ENCODE measurements at places on chromosomes 7 and 10. TPM values are rescaled to one million over a fixed set of nuclear protein-coding genes. Genes with fewer than 3 reads are reported as not detected.
A peak's percentile ranks its signal among the peaks of the same experiment; 100 is the strongest.

CPN1 gene
- not detected for total RNA-seq

WAPL gene
- total RNA-seq = 39.9 TPM

ESYT2 gene
- total RNA-seq = 235 TPM

TEX36 gene
- total RNA-seq = not detected

DNA sequence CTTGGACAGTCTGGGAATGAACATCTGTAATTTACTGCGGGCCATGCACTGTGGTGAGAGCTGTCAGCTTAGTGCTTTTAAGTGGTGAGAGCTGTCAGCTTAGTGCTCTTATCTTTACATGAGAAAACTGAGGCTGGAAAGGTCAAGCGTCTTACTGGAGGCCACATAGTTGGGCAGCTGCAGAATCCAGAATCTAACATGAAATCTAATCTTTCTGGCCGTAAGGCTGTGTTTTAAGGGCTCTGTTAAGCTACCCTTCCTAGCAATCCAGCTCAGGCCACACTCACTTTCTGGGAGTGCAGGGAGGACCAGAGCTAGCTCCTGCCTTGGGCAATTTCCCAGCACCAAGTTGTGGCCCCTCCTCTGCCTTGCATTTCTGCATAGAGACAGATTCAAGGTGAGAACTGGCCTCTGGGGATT is 70.2 kb downstream of the SORCS3 start:
- no peaks in the 10 kb centered on the region for H3K27me3 ChIP-seq
- H3K27ac ChIP-seq = no peak overlapping the region
- peaks cover 8% of the 10 kb centered on the region for H3K4me1 ChIP-seq
- H3K4me3 ChIP-seq = no peak overlapping the region
- no peaks in the 10 kb centered on the region for H3K36me3 ChIP-seq

DNA sequence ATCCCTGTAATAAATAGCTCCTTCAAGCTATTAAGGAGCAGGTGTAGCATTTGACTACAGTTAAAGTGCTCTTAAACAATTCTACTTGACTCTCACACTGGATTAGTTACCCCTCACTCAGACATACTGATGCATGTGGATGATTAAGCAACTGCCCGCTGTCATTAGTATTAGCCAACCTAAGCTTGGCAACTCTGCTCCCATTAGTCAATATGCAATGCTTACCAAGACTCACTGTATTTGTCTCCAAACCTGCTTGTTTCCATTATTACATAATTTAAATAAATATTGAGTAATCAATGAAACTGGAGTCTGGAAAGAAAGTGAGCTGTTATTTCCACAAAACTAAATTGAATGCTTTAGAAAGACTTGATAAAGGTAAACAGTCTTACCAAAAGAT is 144.0 kb upstream of the ASAH2 start:
- no peak overlapping the region for H3K27ac ChIP-seq
- H3K36me3 ChIP-seq = no peaks in the 10 kb centered on the region
- no peaks in the 10 kb centered on the region for H3K27me3 ChIP-seq
- H3K4me3 ChIP-seq = no peak overlapping the region
- H3K4me1 ChIP-seq = peaks cover 13% of the 10 kb centered on the region

DNA sequence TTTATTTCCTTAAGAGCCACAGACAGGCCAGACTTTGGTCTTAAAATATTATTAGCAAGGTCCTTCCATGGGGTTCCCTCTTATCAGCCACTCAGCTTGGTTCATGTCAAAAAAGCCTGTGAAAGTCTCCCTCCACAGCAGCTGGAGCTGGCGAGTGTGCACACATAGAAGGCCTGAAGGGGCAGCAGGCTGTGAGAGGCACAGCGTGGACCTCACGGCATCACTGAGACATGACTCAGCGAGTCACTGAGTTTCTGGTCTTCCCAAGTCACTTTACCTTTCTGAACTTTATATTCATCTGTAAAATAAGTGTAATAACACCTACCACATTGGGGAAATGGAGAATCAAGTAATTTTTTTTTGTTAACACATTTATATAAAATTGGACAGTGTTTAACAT is 8.7 kb downstream of the TAF3 start:
- no peak overlapping the region for H3K27ac ChIP-seq
- no peaks in the 10 kb centered on the region for H3K4me1 ChIP-seq
- no peak overlapping the region for H3K4me3 ChIP-seq
- no peaks in the 10 kb centered on the region for H3K27me3 ChIP-seq
- DNase-seq = peak; percentile 68

GRCh38 chr10:102283488-102283887 is 38.2 kb downstream of the GBF1 start:
- no peak for DNase-seq
- no peaks in the 10 kb centered on the region for H3K36me3 ChIP-seq
- no peak overlapping the region for H3K4me3 ChIP-seq
- H3K27me3 ChIP-seq = no peaks in the 10 kb centered on the region
- peaks cover 24% of the 10 kb centered on the region for H3K4me1 ChIP-seq

GRCh38 chr10:3292636-3293035 is 120.1 kb upstream of the PITRM1 start:
- peak overlapping the region; percentile 31 for H3K27ac ChIP-seq
- H3K27me3 ChIP-seq = no peaks in the 10 kb centered on the region
- DNase-seq = no peak

DNA sequence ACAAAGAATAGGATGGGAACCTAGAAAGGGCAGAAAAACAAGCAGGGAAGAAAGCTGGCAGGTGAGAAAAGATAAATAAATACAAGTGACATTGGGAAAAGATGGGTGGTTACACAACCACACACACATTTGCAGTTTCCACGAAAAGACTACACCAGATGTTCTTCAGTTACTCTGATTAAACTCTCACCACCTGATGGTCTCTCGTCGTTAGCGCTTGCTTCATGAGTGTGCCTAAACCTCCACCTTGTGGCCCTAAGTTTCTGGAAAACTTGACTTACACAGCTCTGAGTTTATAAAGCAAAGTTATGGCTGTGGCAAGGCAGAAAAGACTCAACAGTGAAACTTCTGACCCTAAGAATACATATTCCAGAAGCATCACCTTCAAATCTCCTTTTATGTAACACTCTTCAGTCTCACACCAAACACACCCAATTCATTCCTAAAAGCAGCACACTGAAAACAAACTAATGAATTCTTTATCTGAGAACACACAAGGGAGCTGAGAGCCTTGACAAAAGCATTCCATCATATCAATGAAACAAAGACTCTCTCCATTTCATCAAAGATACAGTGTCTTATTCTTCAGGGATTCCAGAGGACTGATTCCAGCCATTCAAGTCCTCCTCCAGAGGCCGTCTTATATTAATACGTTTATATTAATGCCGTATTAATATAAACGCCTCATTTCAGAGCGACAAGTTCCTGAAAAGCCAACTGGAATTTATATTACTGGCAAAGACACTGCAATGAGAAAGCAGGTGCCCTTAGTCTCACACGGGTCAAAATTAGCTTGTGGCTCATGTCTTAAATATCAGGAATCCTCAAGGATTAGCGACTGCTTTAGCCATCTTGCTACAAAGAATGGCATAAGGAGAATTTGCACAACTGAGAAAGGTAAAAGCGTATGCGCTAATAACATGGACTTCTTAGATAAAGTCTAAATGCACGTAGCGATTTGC is 77.6 kb downstream of the RNF216 start:
- H3K4me3 ChIP-seq = no peak overlapping the region
- H3K27ac ChIP-seq = peak overlapping the region; percentile 91
- peaks cover 30% of the 10 kb centered on the region for H3K36me3 ChIP-seq
- H3K27me3 ChIP-seq = no peaks in the 10 kb centered on the region

DNA sequence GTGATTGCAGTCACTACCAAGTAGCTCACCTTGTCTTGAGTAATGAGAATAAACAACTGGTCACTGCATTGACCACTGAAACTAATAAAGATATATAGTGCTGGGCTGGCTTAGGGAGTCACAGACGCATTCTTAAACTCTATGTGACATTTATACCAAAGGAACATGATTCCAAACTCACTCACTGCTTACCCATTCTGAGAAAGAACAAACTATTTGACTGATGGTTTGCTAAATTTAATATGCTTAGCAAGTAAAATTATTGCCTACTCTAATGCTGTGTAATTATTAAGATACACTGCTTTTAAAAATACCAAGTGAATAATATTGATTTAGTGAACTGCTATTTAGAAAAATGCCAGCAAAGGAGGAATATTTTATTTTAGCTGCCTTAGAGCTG is 191.1 kb downstream of the LRMDA start:
- H3K27ac ChIP-seq = no peak overlapping the region
- H3K27me3 ChIP-seq = no peaks in the 10 kb centered on the region
- DNase-seq = no peak
- H3K36me3 ChIP-seq = no peaks in the 10 kb centered on the region

GRCh38 chr7:90951986-90952954 is 312.0 kb upstream of the FZD1 start:
- H3K36me3 ChIP-seq = no peaks in the 10 kb centered on the region
- no peak overlapping the region for H3K4me3 ChIP-seq
- no peak overlapping the region for H3K27ac ChIP-seq
- H3K4me1 ChIP-seq = no peaks in the 10 kb centered on the region
- no peak for DNase-seq

DNA sequence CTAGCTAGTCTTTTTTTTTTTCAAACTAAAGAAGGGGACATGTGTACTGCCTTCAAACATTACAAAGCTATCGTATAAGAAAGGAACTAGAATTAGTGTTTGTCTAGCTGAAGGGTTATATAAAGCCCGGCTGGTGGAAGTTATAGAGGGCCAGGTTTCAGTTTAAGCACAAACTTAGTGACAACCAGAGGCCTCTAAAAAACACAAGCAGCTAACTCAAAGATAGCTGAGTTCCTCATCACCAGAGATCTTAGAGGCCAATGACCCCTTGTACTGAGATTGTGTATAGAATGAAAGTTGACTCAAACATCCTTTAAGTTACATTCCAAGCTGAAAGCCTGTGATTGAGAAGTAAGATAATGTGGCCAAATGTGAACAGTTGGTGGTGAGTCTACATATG is 28.1 kb upstream of the SGMS1 start:
- DNase-seq = peak; percentile 17
- no peak overlapping the region for H3K27ac ChIP-seq
- H3K4me3 ChIP-seq = no peak overlapping the region
- H3K36me3 ChIP-seq = no peaks in the 10 kb centered on the region
- peaks cover 6% of the 10 kb centered on the region for H3K4me1 ChIP-seq

- DNase-seq = no peak
- no peak overlapping the region for H3K4me3 ChIP-seq
- H3K4me1 ChIP-seq = no peaks in the 10 kb centered on the region
- H3K27ac ChIP-seq = no peak overlapping the region
- no peaks in the 10 kb centered on the region for H3K27me3 ChIP-seq
Observed at GRCh38 chr7:87926581-87927461, 7.2 kb upstream of the ADAM22 start.

GRCh38 chr7:137695942-137696341 is 150.8 kb downstream of the DGKI start:
- no peak overlapping the region for H3K27ac ChIP-seq
- no peak overlapping the region for H3K4me3 ChIP-seq
- no peaks in the 10 kb centered on the region for H3K27me3 ChIP-seq

DNA sequence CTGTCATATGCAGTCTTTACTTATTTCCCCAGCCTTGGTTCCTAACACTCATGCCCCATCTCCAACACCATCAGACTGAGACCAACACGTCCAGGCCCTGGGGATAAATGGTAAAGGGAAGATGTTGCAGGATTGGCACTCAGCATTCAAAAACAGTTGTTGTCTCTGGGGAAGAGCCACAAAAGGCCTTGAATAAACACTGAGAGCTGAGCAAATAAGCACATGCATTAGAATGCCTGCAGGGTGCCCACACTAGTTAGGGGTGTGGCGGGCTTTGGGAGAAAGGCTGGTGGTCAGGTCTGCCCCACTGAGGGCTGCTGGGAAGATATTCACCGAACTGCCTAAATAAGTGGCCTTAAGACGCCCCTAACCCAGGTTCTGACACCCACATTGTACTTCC is 391.0 kb downstream of the GFRA1 start:
- H3K4me1 ChIP-seq = no peaks in the 10 kb centered on the region
- H3K4me3 ChIP-seq = no peak overlapping the region
- H3K36me3 ChIP-seq = no peaks in the 10 kb centered on the region
- DNase-seq = no peak
- no peak overlapping the region for H3K27ac ChIP-seq

DNA sequence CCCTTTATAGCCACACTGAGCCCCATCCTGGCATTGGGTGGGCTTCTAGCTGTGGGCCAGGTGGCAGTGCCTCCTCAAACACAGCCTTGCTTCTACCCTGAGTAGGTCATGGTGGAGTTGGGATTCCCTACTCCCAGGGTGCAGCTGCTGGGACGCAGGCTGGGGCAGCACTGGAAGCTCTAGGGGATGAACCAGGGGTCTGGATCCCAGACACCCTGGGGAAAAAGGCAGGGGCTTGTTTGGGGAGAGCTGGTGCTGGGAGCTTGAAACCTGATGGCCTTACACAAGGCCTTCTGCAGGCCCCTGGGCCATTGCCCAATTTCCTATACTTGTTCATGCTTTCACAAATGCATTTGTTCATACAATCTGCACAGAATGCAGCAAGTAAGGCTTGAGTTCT is 103.7 kb upstream of the CTBP2 start:
- H3K27ac ChIP-seq = no peak overlapping the region
- peaks cover 31% of the 10 kb centered on the region for H3K27me3 ChIP-seq
- no peak for DNase-seq
- H3K4me3 ChIP-seq = no peak overlapping the region

- no peak overlapping the region for H3K27ac ChIP-seq
- no peak overlapping the region for H3K4me3 ChIP-seq
- DNase-seq = no peak
- H3K36me3 ChIP-seq = no peaks in the 10 kb centered on the region
- H3K27me3 ChIP-seq = peaks cover 88% of the 10 kb centered on the region
Observed at GRCh38 chr7:20793248-20793647, 6.6 kb upstream of the SP8 start.

GRCh38 chr10:93218386-93218785 is 144.7 kb downstream of the CYP26A1 start:
- no peaks in the 10 kb centered on the region for H3K36me3 ChIP-seq
- DNase-seq = no peak
- H3K4me3 ChIP-seq = no peak overlapping the region
- no peak overlapping the region for H3K27ac ChIP-seq
- H3K4me1 ChIP-seq = no peaks in the 10 kb centered on the region

DNA sequence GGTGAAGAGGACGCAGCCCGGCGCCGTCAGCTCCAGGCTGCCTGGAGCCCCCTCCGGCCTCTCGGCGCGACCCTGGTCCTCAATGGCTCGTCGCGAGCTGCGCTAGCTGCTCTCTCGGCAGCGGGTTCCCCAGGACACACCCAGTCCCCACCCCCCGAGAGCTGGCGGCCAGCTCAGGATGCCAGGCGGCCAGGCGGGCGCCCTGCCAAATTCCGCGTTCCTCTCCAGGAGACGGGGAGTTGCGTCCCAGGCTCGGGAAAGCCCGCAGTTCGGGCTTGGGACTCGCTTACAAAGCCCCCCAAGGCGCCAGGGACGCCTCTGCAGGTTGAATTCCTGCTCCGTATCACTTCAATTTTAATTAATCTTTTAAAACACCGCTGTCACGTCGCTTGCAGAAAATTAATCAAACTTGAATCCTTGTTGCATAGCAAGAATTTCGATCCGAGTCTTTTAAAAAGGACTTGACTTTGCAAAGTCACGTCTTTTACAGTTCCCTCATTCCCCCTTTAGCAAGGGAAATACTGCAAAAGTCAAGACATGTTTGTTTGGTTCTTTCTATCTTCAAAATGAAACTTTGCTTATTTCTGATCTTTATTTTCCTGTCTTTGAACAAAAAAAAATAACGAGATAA is 28.2 kb downstream of the SKIDA1 start:
- H3K27me3 ChIP-seq = no peaks in the 10 kb centered on the region
- peak overlapping the region; percentile 76 for H3K4me3 ChIP-seq
- peaks cover 40% of the 10 kb centered on the region for H3K4me1 ChIP-seq
- no peaks in the 10 kb centered on the region for H3K36me3 ChIP-seq
- peak overlapping the region; percentile 70 for H3K27ac ChIP-seq

- no peak for DNase-seq
- peak overlapping the region; percentile 76 for H3K4me3 ChIP-seq
- peaks cover 21% of the 10 kb centered on the region for H3K4me1 ChIP-seq
- peaks cover 28% of the 10 kb centered on the region for H3K36me3 ChIP-seq
Observed at GRCh38 chr10:133372507-133372906, 647 bp downstream of the ECHS1 start.

Measured in esophagus muscularis mucosa (tissue), 4 donors.